A549 treated with CpdA at 1 μM for 4 hours (cell line): ENCODE measurements at places on chromosomes 11 and 22. TPM values are rescaled to one million over a fixed set of nuclear protein-coding genes. Genes with fewer than 3 reads are reported as not detected.

The RAG1 gene
- 0.08 to 0.40 TPM (median 0.16 TPM) in 5 replicates for total RNA-seq

The HBB gene
- total RNA-seq: not detected in 5 replicates

The RIMBP3B gene
- 0.48 to 0.72 TPM (median 0.57 TPM) in 5 replicates for total RNA-seq

The F2 gene
- total RNA-seq: 1.9 to 2.6 TPM (median 2.1 TPM) in 5 replicates

The KDM4E gene
- not detected in 5 replicates for total RNA-seq

The OR5A1 gene
- not detected in 5 replicates for total RNA-seq

The C11orf16 gene
- total RNA-seq: not detected in 5 replicates

The ZC3H12C gene
- 3.5 to 6.6 TPM (median 5.2 TPM) in 5 replicates for total RNA-seq

The TSG101 gene
- total RNA-seq: 92.9 to 113 TPM (median 97.6 TPM) in 5 replicates

The C22orf15 gene
- total RNA-seq: not detected in 5 replicates

The ADAMTS8 gene
- 0.39 to 0.64 TPM (median 0.62 TPM) in 5 replicates for total RNA-seq

The DEUP1 gene
- total RNA-seq: not detected in 5 replicates

The CELSR1 gene
- total RNA-seq: 23.2 to 26.2 TPM (median 25.6 TPM) in 5 replicates

The ACER3 gene
- total RNA-seq: 15.4 to 21.2 TPM (median 19.4 TPM) in 5 replicates

The GPR83 gene
- total RNA-seq: 0.06 to 0.14 TPM (median 0.09 TPM) in 5 replicates

The NRXN2 gene
- total RNA-seq: 0.03 to 0.30 TPM (median 0.12 TPM) in 5 replicates

The MYO7A gene
- 1.1 to 1.8 TPM (median 1.4 TPM) in 5 replicates for total RNA-seq

The BEST1 gene
- total RNA-seq: 2.1 to 8.7 TPM (median 5.1 TPM) in 5 replicates

The CNIH2 gene
- 0.89 to 3.1 TPM (median 2.1 TPM) in 5 replicates for total RNA-seq

The BMAL1 gene
- total RNA-seq: 11.5 to 14.5 TPM (median 13.3 TPM) in 5 replicates

The TRIM51 gene
- total RNA-seq: not detected in 5 replicates

The FGF4 gene
- total RNA-seq: not detected in 5 replicates

The MS4A4E gene
- not detected in 5 replicates for total RNA-seq

The PHOX2A gene
- not detected in 5 replicates for total RNA-seq

The KRTAP5-7 gene
- total RNA-seq: not detected in 5 replicates

The CSF2RB gene
- total RNA-seq: not detected in 5 replicates

The KRTAP5-1 gene
- total RNA-seq: not detected in 5 replicates

The ZNRF3 gene
- 5.0 to 5.9 TPM (median 5.5 TPM) in 5 replicates for total RNA-seq

The ARL2 gene
- 158 to 190 TPM (median 185 TPM) in 5 replicates for total RNA-seq

The AIFM3 gene
- 2.0 to 4.6 TPM (median 3.5 TPM) in 5 replicates for total RNA-seq

The OR4A16 gene
- total RNA-seq: not detected in 5 replicates

The KCNJ1 gene
- total RNA-seq: not detected in 5 replicates

The TBX10 gene
- total RNA-seq: not detected in 5 replicates

The MRGPRF gene
- 0.07 to 0.10 TPM (median 0.08 TPM) in 4 of 5 replicates, not detected in the other for total RNA-seq

The LGALS12 gene
- not detected in 5 replicates for total RNA-seq

The APOL5 gene
- total RNA-seq: not detected in 5 replicates

The HEPHL1 gene
- total RNA-seq: not detected in 5 replicates

The RAG2 gene
- not detected in 5 replicates for total RNA-seq
